ENCODE measurements at places on chromosomes 2 and 18.

DNA sequence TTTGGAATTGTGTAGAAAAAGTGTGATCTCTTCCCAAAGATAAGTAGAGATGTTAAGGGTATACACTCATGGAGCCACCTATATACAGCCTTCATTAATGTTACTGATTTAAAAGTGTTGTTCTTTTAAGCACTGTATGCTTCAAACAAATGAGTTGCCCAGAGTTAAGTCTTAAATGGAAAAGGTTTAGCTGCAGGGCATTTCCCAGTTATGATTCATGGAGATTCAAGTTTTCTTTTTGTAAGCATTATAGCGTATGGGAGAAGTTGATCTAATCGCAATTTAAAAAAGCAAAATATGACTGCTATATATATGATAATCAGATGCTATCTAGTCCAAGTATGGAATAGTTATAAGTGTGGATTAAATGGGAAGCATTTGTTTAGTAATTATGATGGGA, 4.8 kb downstream of the PDK1 start:
- DNase-seq = no peak

GRCh38 chr18:34729264-34729663, 19.2 kb downstream of the DTNA start:
- DNase-seq = no peak

DNA sequence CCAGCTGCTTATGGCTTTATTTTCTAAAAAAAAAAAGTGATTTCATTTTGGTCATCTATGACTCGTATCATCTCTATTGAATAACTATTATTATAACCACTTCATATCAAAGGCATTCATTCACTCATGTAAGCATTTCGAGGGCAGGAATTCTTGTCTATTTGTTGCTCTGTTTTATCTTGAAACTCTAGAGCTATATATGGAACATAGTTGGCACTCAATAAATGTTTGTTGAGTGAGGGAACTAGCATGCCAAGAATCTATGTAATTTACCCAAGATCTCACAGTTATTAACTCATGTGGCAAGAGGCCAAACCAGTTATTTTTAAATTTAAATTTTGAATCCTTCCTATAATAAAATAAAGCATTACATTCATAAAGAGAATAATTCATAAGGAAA, 470.1 kb downstream of the TMX3 start:
- no peak for DNase-seq

DNA sequence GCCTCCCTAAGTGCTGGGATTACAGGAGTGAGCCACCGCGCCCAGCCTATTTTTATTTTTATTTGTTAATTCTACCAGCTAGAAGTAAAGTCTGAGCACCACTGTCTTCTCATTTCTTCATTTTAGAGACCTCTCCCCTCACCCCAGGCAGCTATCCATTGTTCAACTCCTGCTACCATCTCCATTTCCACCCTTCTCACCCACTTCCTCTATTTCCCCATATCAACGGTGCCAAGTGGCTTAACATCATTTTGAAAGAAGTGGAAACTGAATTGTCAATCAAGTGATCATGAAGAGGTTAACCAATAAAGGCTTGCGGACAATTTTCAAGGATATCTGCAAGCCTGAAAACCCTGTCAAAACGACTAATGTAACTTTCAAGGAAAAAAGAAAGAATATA, 323.1 kb downstream of the NBAS start:
- no peak for DNase-seq

DNA sequence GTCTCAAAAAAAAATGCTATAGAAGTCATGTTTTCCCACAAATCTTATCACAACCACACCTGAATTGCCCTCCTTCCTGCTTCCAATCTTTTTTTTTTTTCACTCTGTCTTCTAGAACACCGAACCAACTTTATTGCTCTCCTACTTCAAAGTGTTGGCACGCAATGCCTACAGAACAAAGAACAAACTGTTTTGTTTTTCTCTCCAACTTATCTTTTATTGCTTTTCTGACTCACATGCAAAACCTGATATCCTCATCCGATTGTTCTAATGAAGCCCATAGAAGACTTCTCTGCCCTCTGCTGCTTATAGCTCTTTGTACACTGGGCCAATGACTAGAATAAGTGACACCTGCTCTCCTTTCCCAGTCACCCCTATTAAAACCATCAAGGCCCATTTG, 602.8 kb downstream of the EPHA4 start:
- no peak for DNase-seq

Data from fibroblast of skin of left biceps (primary cell).